ENCODE measurements at places on chromosomes 12 and 14. TPM values are rescaled to one million over a fixed set of nuclear protein-coding genes. Genes with fewer than 3 reads are reported as not detected.

The PRICKLE1 gene
- 3.9 TPM for total RNA-seq

- DNase-seq, result no peak
These were observed 68.7 kb upstream of the KRAS start for GRCh38 chr12:25319233-25319984.

The POTEM gene
- total RNA-seq, result not detected

The SLC22A17 gene
- 55.1 TPM for total RNA-seq

GRCh38 chr12:14883686-14884085 is 2.0 kb downstream of the MGP start:
- DNase-seq, result no peak

GRCh38 chr12:71662849-71663560 is 643 bp downstream of the ZFC3H1 start:
- peak; percentile 24 for DNase-seq

DNA sequence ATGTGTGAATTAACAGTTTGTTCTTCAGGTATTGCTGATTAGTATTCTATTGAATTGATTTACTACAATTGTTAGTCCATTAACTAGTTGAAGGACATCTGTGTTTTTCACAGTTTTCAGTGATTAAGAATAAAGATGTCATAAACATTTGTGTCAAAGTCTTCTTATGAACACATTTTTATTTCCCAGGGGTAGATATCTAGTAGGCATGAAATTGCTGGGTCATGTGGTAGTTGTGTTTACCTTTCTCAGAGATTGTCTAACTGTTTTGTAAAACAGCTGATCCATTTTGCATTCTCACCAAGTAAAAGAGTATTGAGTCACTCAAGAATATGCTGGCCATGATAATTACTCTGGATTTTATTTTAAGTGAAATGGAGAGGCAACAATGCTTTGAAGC is 1145.3 kb downstream of the FSCB start:
- DNase-seq, result no peak

The TMEM132D gene
- not detected for total RNA-seq

- no peak for DNase-seq
These were observed 32.1 kb upstream of the HECTD1 start for GRCh38 chr14:31239741-31240140.

GRCh38 chr12:122104844-122105243 is 26.3 kb downstream of the MLXIP start:
- DNase-seq, result no peak

The CPNE6 gene
- 1.3 TPM for total RNA-seq

The ALX1 gene
- total RNA-seq, result not detected

The ALKBH1 gene
- 7.2 TPM for total RNA-seq

GRCh38 chr12:110704750-110705149 is 15.8 kb upstream of the HVCN1 start:
- DNase-seq, result no peak

GRCh38 chr14:22489244-22489545 is 99.8 kb downstream of the DAD1 start:
- DNase-seq, result no peak

- no peak for DNase-seq
These were observed 46.9 kb downstream of the KLHL28 start for GRCh38 chr14:44914849-44915248.

- DNase-seq, result no peak
These were observed 74.6 kb upstream of the PARP11 start for GRCh38 chr12:3947781-3948180.

The PLXNC1 gene
- 8.5 TPM for total RNA-seq

The TMEM63C gene
- total RNA-seq, result not detected

The NINJ2 gene
- total RNA-seq, result 5.3 TPM

- DNase-seq, result no peak
These were observed 18.0 kb upstream of the NRDE2 start for GRCh38 chr14:90349739-90350138.

GRCh38 chr12:84910549-84911241 is 1.9 kb downstream of the SLC6A15 start:
- no peak for DNase-seq

DNA sequence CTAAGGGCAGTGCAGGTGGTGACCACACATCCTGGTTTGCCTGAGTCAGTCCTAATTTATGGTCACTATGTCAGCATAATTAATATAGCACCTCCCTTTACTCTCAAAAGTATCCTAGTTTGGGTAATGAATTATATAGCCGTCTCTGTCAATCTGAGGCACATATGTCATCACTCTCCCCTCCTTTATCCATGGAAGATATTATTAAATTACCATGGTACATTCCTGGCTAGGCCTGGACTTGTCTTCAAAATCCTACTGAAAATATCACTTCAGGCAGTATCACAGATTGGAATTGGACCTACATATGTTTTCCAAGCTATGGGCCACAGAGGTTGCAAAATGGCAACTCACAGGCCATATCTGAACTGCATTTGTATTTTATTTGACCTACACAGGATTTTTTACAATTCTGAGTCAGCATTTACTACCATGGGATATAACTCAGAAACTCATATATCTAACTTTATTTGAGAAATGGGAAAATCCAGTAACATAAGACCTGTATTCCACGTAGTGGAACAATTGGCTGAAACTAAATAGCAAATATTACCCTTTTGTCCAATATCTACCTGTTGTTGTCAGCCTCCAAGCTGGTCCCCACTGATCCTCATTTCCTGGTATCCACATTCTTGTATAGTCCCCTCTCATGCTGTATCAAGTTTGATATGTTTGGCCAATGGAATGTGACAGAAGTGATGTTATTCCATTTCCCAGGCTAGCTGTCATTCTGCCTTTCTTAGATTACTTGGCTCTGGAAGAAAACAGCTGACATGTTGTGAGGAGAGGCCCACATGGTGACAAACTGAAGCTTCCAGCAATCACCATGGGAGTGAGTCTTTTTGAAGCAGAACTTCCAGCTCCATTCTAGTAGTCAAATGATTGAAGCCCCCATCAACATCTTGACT is 102.5 kb upstream of the MDM1 start:
- DNase-seq, result no peak

DNA sequence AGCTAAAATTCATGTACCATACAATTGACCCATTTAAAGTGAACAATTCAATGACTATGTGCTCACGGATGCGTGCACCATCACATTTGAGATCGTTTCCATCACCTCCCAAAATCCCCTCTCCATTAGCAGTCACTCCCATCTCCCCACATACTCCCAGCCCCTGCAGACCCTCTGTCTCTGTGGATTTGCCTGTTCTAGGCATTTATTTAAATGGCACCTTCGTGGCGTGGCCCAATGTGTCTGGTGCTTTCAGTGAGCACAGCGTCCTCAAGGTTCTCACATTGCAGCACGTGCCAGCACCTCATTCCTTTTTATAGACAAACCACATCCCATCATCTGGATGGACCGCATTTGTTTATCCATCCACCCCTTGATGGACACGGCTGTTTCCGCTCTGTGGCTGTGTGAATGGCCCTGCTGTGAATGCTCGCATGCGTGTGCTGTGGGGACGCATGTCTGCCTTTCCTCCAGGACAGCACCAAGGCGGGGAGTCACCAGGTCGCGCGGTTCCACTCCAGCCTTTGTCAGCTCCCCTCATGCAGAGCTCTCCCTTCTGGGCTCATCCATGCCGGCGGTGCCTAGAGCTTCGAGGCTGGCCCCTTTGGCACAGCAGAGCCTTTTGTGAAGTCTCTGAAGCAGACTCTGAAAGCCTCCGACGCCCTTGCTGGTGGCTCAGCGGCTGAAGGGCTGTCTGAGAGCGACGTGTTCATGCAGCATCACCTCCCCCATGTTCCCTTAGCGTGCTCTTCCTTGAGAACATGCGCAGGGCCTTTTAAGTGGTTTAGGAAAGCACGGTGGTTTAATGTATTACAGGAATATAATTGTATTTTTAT is 184.4 kb downstream of the KIF26A start:
- DNase-seq, result no peak

The PXMP2 gene
- 56.9 TPM for total RNA-seq

GRCh38 chr14:103141117-103141796 is 18.0 kb downstream of the TNFAIP2 start:
- no peak for DNase-seq

The ZNF385A gene
- total RNA-seq, result 7.4 TPM

- DNase-seq, result no peak
These were observed 9.6 kb downstream of the MMP14 start for GRCh38 chr14:22845821-22846625.

The SPRING1 gene
- 13.4 TPM for total RNA-seq

DNA sequence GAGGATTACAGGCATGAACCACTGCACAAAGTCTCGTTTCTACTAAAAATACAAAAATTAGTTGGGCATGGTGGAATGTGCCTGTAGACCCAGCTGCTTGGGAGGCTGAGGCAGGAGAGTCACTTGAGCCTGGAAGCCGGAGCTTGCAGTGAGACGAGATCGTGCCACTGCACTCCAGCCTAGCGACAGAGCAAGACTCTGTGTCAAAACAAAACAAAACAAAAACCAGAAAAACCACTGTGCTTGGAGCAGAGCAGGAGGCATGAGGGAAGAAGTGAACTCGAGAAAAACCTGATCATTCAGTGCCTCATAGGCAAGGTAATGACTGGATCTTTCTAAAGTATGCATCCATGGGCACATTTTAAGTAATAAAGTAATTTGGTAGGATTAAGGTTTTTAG is 487.8 kb downstream of the KCNH5 start:
- DNase-seq, result no peak

The CARMIL3 gene
- not detected for total RNA-seq

- DNase-seq, result no peak
These were observed 27.2 kb upstream of the CMAS start for GRCh38 chr12:22018860-22019259.

- DNase-seq, result no peak
These were observed 9.3 kb upstream of the OAS3 start for GRCh38 chr12:112928978-112929377.

DNA sequence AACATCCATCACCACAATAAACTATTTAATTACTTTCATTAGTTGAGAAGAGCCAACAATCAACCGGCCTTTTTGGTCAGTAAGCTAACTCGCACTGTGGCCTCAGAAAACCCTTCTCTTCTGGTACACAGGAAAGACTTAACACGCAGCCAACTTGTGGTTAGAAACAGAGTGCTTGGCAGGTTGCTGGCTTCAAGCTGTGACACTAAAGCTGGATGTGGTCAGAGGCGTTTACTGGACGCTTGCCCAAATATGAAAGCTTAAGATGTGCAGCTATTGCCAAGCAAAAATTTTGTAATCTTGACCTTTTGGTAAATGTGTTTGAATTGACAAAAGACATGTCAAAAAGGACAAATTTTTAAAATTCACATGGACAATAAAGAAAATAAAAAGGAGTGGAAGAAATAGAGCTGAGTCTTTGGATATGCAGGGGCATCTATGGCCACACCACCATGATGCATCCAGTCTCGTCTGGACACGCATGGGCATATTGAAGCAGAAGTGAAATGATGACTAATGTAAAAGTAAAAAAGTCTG is 2.6 kb upstream of the KLRK1 start:
- DNase-seq, result no peak

DNA sequence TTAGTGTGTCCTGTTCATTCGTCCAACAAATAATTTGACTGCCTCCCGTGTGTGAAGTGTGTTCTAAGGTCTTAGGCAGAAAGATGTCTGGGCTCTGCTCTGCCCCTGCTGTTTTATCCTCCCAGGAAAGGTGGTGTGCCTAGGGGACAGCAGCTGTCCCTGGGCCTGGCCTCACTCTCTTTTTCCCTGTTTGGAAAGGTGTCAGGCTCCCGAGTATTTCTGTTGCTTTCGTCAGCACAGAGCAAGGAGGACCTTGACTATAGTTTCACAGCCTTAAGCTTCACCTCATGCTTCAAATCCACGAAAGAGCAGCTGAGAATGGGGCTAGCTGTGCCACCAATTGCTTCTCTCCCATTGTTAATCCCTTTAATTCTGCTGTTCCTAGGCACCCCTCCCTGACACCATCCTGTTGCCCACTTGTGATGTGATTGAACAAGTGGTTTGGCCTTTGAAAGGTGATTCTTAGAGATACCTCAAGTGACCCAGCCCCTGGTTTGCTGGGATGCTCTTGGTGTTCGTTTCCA is 54.2 kb downstream of the TGFB3 start:
- DNase-seq, result no peak

GRCh38 chr12:14931359-14931758 is 7.0 kb downstream of the ERP27 start:
- DNase-seq, result no peak

GRCh38 chr12:23757541-23757962 is 191.9 kb downstream of the SOX5 start:
- no peak for DNase-seq

- no peak for DNase-seq
These were observed 21.5 kb downstream of the PPTC7 start for GRCh38 chr12:110561471-110562201.

The LPAR5 gene
- total RNA-seq, result 4.8 TPM

The KRT72 gene
- not detected for total RNA-seq

DNA sequence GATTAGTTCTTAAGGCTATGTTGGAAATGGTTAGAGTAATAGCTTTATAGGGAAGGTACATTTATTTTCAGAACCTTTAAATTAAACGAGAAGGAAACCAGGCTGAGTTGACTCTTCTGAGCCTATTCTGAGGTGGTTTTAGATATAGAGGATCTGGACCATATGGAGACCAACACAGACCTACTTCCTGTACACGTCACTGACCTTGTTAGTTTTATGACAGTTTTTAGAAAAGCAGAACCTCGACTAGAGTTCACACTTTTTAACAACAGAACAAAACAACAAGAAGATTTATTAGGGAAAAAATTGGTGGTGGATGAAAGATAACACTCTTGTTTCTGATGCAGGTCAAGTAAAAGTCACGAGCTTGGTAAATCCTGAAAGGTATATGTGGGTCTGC is 107.1 kb downstream of the NPAS3 start:
- DNase-seq, result no peak

- no peak for DNase-seq
These were observed 73.0 kb downstream of the FUT8 start for GRCh38 chr14:65485516-65485915.

GRCh38 chr14:76307786-76308780 is 67.9 kb upstream of the ESRRB start:
- no peak for DNase-seq

DNA sequence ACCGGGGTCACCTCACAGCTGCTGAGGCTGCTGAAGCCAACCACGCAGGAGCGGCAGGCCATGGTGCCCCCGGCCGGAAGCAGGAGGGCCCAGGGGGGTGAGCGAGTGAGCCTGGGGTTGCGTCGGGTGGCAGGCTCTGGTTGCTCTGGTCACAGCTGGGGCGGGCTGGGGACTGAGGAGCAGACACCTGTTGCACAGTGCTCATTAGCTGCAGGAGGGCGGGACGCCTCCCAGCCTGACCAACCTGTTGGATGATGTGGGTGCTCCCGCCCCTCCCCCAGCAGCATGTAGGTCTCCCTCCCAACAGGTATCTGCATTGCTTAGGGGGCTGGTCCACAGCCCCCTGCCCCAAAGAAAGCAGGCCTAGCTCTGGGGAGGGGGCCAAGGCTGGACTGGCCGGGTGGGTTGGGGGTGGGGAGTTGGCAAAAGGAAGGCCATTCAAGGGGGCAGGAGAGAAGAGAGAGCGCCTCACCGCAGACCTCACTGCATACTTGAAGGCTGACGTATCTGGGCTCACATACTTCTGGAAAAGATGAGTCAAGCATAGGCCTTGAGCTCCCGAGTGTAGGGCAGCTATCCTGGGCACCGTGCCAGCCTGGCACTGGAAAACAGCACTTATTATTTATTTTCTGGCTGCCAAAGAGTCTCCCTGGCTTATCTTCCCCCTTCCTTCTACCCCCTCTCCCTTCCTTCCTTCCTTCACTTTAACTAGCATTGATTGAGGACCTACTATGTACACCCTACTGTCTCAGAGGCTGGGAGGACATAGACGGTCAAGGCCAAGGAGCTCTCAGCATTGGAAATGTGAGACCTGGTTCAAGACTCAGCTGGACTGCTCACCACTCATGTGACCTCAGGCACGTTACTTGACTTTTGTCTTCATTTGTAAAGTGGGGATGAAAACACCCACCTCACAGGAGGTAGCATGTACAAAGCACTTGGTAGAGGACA is at the start of gene KRT80:
KRT80 (minus strand) TSS at position 174 of the 951 bp plus-strand sequence; CDS start at position 62, 112 bp downstream.
- DNase-seq, result peak; percentile 81

All from thoracic aorta (tissue), 2 donors.